ENCODE measurements at places on chromosomes 3 and 15.

- DNase-seq, result no peak
Observed at GRCh38 chr3:193911784-193912340, 224.1 kb upstream of the HES1 start.

DNA sequence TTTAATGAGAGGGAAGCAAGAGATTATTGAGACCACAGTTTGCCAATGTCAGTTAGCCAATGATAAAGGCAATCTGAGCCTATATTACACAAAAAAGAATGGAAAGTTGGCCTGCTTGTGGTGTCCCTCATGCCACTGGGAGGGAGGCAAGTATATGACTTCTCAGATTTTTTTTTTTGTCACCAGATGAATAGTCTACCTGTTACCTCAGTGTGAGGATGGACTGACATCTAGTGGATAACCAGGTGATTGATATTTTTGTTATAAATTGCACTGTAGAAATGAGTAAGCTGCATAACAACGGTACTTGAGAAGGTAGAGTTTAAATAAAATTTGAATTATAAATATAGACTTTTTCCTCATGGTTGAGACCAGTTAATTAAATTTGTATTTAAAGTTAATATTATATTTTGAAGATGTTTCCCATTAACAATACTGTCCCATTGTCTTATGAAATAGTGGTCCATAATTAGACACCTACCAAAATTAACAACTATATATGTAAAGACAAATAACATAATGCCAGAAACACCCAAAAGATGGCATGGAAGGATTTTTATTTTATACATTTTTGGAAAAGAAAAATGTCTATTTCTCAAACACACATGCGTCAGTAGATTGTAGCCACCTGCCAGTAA is 237.8 kb upstream of the GADL1 start:
- no peak for DNase-seq

- no peak for DNase-seq
Observed at GRCh38 chr3:89925976-89926375, 818.6 kb downstream of the EPHA3 start.

GRCh38 chr3:134464689-134465365 is 21.0 kb downstream of the ANAPC13 start:
- DNase-seq, result no peak

DNA sequence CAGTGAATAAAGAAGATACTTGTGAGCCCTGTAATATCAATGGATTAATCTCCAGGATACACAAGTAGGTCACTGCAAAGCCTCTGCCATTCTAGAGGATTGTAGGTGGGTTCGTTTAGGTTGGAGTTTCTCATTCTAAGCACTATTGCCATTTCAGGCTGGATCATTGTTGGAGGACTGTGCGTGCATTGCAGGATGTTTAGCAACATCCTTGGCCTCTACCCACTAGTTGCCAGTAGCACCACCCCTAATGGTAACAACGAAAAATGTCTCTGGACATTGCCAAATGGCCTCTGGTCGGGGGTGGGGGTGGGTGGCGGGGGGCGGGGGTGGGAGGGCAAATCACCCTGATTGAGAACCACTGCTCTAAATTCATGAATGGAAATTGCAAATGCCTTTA is 4.9 kb upstream of the IFT57 start:
- DNase-seq, result no peak

DNA sequence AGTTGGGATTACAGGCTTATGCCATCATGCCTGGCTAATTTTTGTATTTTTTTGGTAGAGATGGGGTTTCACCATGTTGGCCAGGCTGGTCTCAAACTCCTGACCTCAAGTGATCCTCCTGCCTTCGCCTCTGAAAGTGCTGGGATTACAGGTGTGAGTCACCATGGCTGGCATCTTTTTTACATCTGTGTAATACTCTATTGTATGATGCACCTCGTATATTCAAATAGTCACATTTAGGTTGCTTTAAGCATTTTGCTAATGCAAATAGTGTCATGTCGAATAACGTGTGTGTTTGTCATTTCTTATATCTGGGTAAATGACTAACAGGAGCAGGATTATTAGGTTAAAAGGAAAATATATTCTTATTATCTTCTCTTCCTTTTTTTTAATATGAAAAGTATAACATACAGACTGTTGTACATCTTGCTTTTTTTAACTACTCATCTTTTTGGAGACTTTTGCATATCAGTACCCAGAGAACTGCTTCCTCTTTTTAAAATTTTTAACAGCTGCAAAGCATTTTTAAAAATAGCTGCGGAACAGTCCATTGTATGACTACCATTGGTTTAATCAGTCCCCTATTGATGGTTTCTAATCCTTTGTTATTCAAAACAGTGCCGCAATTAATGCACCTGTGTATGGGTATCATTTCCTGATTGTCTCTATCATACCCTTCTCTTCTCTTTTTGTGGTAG is 13.4 kb downstream of the SCAMP5 start:
- no peak for DNase-seq

GRCh38 chr3:195069501-195070251 is 201.3 kb downstream of the XXYLT1 start:
- no peak for DNase-seq

DNA sequence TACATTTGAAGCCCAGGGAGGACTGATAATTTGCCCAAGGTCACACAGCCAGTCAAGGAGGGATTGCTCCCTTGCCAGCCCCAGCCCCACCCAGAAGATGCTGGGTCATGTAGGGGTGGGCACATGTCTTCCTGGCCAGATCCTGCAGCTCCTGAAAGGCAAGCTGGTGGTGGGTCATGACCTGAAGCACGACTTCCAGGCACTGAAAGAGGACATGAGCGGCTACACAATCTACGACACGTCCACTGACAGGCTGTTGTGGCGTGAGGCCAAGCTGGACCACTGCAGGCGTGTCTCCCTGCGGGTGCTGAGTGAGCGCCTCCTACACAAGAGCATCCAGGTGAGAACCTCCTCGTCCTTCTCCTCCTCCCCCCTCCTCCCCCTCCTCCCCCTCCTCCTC is 13.2 kb downstream of the ISG20 start:
- no peak for DNase-seq

DNA sequence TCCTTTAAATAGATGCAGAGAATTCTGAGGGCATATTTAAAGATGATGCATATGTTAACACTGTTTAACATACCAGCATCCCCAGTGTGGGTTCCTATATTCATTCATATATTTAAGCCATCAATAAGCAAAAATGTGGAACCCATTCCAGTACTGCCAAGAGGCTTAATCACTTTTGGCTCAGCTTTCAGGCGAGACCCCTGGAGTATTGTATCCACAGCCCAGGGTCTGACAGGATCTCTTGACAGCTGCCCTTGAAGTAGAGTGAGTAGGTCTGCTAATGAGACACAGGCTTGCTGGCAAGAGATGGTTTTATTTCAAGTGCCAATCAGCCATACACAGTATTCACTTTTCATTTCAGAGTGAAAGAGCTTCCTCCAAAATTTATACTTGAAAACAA is 367.3 kb downstream of the OCA2 start:
- DNase-seq, result no peak

DNA sequence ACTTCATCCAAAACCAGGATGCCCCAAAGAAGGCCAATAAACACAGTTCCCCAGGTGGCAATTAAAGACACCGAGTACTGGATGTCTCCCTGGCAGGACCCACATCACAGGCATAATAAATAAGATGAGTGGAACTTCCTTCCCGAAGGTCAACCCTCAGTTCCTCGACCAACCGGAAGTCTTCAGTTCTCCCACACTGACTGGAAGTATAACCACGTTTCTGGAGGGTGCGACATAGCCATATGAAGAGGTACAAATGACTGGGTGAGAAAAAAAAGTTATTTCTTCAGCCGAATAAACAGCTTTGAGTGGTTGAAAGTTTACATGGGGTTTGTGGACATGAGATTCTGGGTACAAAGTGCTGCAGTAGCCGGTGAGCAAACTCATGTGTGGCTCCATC is 34.6 kb upstream of the MUC13 start:
- DNase-seq, result no peak

- no peak for DNase-seq
Observed at GRCh38 chr3:32424581-32425250, 33.1 kb downstream of the CMTM7 start.

DNA sequence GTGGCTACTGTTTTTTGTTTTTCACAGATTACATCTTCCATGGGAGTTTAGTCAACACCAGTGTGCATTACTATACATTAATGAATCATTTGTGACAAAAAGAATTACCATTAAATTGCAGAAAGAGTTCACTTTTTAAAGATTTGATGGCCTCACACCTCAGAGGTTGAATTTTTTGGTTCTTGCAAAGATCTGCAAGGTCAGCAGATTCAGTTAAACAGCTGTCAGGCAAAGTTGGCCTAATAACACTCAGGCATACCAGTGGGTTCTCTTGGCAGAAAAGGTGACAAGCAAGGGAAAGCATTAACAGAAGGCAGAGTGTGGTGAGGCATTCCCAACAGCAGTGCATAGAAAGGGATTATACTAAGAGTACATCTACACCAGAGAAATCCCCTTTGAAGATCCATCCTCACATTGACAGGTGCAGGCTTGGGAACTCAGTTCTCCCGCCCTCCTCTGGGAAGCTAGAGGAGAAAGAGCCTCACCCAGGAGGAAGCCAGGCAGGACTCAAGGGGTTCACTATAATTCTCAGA is 24.3 kb upstream of the PTX3 start:
- no peak for DNase-seq

DNA sequence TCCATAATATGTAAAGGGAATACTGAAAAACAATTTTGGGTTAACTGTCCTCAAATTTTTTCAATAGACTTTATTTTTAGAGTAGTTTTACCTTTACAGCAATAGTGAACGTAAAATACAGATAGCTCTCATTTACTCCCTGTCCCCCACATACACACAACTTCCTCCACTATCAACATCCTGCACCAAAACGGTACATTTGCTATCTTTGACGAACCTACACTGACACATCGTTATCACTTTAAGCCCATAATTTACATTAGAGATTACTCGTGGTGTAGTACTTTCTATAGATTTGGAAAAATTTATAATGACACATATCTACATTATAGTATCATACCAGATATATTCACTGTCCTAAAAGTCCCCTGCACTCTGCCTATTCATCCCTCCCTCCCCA is 16.9 kb upstream of the P2RY1 start:
- DNase-seq, result no peak

- no peak for DNase-seq
Observed at GRCh38 chr3:188351648-188352047, 197.7 kb downstream of the LPP start.

- no peak for DNase-seq
Observed at GRCh38 chr3:132164469-132165092, 129.8 kb upstream of the CPNE4 start.

DNA sequence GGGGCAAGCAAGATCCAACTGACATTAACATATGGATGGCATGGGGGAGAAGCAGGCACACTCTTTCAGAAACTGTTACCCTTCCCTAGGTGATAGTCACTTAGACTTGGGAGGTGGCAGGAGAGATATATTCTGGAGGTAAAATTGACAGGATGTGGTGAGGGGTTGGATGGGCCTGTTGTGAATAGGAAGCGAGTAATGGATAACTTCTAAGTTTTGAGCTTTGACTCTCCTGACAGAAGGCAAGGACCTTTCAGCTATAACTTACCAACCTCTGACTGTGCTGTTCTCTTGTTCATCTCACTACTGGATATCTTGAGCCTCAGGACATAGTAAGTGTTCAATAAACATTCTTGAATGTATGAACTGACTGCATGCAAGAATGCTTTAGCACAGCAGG is 1.9 kb upstream of the PDIA5 start:
- DNase-seq, result no peak

GRCh38 chr3:16512435-16513140 is 911 bp downstream of the RFTN1 start:
- no peak for DNase-seq

DNA sequence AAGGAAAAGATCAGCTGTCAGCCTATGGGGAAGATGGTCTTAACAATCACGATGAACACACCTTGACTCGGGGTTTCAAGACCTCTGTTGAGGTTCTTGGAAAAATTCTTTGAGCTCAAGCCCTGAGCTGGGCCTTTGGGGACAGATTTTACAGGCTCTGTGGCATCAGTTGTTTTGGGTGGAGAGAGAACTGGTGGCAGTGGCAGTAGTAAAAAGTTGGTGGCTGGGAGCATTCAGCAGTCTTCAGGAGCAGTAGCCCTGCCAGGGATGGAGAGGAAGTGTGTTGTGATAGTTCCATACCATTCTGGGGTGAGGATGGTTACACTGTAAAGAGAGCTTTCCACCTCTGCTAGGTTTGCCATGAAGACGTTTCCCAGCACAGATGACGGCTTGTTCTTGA is 4.9 kb upstream of the KY start:
- DNase-seq, result no peak

DNA sequence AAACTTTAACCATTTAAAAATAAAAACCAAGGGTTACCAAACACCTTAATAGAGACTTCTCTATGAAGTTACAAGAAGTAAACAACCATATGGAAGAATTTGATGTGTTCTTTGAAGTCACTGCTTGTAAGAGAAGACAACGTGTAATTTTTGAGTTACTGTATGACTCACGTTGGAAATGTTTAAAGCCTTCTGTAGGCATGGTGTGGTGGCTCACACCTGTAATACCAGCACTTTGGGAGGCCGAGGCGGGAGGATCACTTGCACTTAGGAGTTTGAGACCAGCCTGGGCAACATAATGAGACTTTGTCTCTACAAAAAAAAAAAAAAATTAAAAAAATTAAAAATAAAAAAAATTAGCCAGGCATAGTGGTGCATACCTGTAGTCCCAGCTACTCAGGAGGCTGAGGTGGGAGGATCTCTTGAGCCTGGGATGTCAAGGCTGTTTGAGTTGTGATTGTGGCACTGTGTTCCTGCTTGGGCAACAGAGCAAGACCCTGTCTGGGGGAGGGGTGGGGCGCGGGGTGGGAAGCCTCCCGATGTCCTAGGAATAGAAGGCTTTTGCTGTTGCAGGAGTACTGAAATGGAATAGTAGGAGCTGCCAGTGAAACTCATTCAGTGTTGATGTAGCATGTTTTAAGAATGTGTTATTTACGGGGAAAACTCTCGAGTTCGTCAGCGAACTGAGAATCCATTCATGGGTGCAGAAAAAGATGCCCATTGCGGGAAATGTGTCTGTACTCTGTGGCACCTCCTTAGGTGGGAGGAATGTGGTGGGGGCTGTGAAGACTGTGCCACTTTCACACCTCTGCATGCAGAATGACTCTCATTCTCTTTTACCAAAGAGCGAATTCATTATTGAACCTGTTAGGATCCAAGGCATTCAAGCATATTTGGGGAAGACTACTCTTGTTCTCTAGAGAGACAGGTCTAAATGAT is 134.2 kb downstream of the FNDC3B start:
- no peak for DNase-seq

- no peak for DNase-seq
Observed at GRCh38 chr3:132756108-132756650, 34.0 kb upstream of the NPHP3 start.
